ENCODE measurements at places on chromosomes 5 and 9. TPM values are rescaled to one million over a fixed set of nuclear protein-coding genes. Genes with fewer than 3 reads are reported as not detected.

Gene FAM221B
- not detected for total RNA-seq

Gene IGIP
- 26.4 TPM for total RNA-seq

Gene MAP1B
- total RNA-seq, result 1,228 TPM

Gene SLC36A2
- not detected for total RNA-seq

Gene MRPS27
- total RNA-seq, result 38.6 TPM

Gene GABRB2
- 1.1 TPM for total RNA-seq

Gene UBE2QL1
- total RNA-seq, result 0.66 TPM

Gene ANKDD1B
- total RNA-seq, result 0.33 TPM

Gene CLIC3
- 2.5 TPM for total RNA-seq

Gene ARAP3
- 4.1 TPM for total RNA-seq

DNA sequence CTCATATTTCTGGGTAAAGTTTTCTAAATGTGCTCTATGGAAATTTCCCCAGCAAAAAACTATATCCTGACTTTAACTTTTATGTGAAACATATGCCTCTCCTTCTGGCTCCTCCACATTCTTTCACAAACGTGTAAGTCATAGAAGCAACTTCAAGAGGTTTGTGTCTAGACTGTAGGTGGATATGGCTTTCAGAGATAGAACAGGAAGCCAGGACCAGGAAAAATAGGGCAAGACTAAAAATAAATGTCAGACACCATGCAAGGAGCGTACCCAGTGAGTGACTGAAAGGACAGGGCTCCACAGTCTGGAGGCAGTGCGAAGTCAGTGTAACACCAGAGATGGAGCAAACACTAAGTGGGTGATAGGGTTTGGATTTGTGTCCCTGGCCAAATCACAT is 240.7 kb downstream of the COX7C start:
- no peak for DNase-seq

DNA sequence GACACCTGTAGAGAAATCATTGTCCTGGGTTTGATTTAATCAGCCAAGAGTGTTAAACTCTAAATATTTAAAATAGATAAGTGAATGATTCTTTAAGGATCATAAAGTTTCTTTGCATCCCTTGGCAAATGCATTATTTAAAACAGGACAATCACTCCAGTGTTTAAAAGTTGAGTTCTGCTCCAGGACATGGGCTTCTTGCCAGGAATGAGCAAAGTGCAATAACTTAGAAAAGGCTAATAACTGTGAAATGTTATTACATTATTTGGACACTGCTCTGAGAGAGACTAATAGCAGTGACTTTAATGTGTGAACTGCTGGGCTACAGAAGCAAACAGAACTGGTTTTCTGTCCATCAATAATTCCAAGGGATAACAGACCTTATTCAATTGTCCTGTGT is 283.3 kb downstream of the GABRB2 start:
- DNase-seq, result peak; percentile 4

DNA sequence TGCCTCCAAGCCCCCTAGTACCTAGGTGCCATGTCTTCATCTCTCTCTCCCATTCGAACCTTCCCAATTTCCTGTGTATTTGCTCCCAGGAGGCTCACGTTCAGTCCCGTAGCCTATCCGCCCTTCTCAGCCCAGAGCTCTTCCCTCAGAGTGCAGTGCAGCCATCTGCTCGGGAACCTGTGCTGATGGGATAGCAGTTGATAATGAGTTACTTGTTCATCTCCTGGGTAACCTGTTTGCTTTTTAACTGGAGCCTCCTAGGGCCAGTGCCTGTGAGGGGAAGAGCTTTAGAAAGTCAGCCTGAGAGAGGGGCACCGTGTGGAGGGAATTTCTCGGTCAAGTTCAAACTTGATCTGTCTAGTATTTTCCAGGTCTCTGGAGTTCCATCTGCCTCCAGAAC is 229.8 kb upstream of the IL12B start:
- DNase-seq, result no peak

- no peak for DNase-seq
These were observed 16.3 kb upstream of the PPP2CA start for GRCh38 chr5:134242146-134242545.

DNA sequence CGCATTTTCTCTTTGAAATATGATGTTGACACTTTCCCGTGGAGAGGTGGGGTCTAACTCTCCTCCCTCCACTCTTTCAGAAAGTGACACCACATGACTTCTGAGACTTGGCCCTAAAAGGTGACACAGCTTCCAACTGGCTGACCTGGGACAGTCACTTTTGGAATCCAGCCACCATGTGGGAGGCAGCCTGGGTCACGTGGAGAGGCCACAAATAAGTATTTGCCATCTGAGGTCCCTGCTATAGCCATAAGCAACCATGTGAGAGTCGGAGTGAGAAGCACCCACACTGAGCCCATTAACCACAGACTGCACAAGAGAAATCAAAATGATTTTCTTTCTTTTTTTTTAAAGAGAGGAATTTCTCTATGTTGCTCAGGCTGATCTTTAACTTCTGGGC is 4.1 kb upstream of the PHYKPL start:
- no peak for DNase-seq

- DNase-seq, result no peak
These were observed 201.2 kb downstream of the ADAMTS12 start for GRCh38 chr5:33690374-33691135.

DNA sequence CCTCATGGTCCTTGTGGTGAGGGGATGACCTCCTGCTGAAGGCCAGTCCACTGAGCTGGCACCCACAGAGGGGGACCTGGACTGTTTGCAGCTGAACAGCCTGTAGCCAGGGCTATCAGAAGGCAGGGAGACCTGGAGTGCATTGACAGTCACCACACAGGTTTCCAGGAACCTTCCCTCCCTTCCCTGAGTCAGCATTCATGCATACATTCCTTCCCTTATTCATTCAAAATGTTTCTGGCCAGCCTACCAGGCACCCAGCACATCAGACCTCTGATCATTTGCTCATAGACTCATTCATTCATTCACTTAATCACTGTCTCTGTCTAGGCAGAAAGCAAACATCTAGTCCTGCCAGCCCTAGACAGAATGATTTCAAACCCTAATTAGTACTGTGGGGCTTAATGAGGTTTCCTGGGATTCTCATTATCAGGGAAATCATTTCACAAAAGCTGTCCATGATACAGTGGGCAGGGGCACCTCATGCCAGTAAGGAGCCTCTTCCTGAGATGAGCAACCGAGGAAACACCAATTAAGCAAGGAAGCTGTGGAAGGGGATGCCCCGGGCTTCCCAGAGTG is 110.1 kb upstream of the PPP1R26 start:
- no peak for DNase-seq

GRCh38 chr5:154058055-154059038 is 19.6 kb downstream of the MFAP3 start:
- DNase-seq, result no peak

DNA sequence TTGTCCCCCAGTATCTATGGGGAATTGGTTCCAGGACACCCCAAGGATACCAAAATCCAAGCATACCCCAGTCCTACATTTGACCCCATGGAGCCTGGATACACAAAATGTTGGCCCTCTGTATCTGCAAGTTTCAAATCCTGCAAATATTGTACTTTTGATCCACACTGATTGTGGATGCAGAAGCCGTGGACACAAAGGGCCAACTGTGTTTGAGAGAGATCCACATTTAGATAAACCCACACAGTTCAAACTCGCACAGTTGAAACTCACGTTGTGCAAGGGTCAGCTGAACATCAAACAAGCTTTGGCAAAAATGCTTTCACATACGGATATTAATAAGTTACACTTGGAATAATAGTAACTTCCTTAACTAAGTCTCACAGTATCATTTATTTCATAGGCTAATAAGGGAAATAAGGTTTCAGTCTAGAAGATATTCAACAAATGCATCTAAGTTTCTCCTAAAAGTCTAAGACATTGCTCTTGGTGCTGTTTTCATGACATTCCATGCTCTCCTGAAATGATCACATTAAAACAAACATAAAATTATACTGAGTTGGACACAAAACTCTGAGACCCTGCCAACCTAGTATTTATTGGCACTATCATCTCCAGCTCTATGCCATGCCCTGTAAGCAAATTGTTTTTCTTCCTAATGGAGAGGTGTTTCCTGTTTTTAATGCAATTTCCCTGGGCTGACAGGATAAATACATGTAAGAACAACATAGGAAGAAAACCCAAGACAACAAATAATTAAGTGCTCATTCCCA is 32.3 kb downstream of the ACTL7A start:
- no peak for DNase-seq

- no peak for DNase-seq
These were observed 403.5 kb downstream of the SPOCK1 start for GRCh38 chr5:137095597-137095996.

DNA sequence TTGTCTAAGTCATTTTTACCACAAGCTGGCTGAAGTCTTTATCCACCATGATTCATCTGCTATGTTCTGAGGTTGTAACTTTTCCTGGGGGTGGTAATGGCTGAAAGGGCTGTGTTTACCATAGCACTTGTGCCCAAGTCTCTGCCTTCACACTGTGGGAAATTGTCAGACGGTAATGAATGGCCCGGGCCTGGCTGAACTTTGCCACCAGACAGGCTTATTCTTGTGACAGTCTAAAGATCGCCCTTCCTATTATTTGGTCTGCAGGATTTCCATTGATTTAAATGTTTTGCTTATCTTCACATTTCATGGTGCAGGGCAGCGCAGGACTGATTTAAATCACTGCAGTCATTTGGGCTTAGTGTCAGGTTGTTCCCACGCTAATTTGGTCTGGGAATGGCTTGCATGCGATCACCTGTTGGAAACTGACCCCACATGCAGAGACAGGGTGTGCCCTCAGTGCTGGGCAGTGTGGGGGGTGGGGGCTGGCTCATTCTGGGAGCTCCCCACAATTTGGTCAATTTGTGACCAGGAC is 109.3 kb upstream of the ICE1 start:
- no peak for DNase-seq

GRCh38 chr5:41891066-41891707 is 13.0 kb upstream of the RIMOC1 start:
- DNase-seq, result no peak

- DNase-seq, result no peak
These were observed 194.4 kb upstream of the CDKN2B start for GRCh38 chr9:22203371-22204138.

DNA sequence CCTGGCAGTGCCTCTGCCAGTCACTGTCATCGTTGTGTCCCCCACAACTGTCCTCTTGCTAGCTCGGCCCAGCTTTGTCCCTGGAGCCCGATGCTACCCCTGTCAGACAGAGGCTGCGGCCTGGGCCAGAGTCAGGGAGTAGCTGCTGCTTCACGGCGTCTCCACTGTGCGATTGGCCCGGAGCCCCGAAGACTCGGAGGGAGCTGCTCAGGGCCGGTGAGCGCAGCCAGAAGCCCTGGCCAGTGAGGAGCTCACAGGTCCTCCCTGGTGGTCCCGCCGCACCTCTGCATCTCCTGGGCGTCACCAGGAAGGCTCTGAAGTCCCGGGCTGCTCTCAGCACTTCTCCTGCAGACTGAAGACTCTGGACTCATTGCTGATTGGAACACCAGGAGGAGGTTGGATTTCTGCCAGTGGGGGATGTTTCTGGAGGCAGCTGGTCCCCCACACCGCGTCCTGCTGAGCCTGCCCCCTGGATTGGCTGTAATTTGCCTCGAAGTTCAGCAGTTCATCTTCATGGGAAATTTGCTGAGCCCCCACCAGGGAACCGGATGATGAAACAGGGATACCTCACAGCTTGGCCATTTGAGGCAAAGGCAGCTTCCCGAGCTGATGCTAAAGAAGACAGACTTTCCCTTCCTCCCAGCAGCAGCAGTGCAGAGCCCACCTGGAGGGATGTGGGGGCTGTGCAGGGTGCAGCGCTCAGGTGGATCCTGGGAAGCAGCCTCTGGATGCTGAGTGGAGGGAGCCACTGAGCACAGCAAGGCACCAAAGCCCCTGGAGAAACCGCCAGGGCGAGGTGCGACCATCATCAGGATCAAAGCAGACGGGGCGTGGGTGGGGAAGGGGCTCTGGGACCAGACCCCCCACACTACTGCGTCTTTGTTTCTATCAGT is 45.6 kb downstream of the USP20 start:
- DNase-seq, result no peak

- DNase-seq, result no peak
These were observed 62.3 kb upstream of the UBTD2 start for GRCh38 chr5:172345881-172346280.

DNA sequence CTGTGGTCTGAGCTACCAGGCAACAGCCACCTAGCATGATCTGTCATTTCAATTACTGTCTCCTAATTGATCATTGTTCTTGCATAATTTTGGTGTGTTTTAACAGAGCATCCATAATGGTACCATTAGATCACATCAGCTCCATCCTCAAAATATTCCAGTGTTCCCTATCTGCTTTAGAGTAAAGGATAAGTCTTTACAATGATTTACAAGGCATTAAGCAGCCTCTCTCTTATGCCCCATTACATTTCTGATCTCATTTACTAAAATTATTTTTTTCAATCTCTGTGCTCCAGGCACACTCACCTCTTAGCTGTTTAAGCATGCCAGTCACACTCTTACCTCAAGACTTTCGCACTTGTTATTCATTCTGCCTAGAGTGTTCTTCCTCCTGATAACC is 389.9 kb upstream of the PTPRD start:
- no peak for DNase-seq

DNA sequence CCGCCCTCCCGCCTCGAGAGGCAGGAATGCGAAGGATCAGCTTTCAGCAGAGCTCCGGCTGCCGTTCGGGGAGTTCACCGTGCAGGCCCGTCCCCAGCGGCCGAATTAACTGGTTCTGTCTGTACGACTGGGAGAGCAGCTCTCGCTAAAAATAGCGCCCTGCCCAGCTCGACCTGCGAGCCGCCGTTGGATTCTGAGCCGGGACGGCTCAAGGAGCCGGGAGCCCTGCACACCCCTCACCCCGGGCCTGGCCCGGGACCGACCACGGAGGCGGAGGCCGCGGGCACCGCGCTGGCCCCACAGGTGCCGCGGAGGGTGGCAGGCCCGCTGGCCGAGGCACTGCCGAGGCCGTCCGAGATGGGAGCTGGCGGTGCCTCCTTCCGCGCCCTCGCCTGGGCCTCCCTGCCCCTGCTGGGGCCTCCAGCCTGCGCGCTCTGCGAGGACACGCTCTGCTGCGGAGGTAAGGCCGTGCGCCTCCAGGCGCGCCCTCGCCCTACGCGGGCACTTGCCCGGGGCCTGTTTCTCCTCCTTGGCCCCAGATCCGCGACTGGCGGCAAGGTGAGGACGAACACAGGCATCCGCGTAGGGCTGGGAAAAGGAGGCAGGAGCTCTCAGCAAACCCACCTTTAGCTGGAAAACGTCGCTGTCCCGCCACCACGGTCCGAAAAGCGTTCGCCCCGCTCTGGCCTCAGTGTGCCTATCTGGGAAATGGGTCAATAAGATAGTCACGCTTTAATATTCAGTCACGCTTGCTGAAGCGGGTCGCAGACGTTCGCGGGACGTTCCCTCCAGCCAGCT is 53.1 kb upstream of the DAB2IP start:
- no peak for DNase-seq

DNA sequence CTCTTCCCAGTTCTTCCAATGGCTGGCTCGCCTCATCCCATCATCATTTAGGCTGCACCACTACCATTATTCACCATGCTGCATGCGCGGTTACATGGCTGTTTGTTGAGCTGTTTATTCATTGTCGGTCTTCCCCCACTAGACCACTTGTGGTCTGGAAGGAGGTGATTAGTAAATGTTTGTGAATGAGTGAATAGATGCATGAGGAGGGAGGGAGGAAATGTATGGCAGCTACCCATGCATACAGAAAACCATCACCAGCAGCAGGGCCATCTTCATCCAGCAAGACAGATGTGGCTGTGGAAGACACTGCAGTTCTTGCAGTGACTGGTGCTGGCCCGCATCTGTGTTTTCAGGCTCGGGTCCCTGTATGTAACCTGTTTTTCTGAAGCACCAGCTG is 113.3 kb upstream of the SAP30L start:
- DNase-seq, result no peak
